ENCODE measurements at places on chromosomes 3 and 15.
A peak's percentile ranks its signal among the peaks of the same experiment; 100 is the strongest.

- no peak for DNase-seq
These were observed 126.7 kb downstream of the TUSC7 start for GRCh38 chr3:116836286-116836685.

DNA sequence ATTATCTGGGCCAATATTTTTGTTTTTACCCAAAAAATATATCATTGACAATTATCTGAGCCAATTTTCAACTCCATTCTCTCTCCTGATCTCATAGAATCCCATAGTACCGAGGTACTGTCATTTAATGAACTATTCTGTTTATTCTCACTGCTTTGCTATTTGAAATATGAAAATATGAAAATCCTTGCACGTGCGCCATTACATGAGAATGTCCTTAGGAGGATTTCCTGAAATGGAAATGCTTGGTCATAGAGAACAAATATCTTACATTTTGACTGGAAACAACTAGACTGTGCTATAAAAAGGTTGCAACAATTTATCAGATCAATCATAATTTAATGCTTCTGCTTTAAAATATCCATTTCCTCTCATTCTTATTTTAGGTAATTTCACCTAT is 18.3 kb downstream of the FRMD4B start:
- DNase-seq: no peak

- DNase-seq: no peak
These were observed 50.6 kb downstream of the SLC6A6 start for GRCh38 chr3:14452740-14453710.

DNA sequence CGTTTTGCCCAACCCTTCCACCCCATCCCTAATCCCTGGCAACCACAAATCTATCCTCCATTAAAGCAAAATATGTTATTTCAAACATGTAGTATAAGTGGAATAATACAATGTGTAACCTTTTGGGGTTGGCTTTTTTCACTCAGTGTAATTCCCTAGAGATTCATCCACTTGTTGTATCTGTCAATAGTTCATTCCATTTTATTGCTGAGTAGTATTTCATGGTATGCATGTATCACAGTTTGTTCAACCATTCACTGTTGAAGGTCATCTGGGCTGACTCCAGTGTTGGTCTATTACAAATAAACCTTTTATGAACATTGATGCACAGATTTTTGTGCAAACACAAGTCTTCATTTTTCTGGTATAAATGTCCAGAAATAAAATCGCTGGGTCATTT is 38.8 kb downstream of the BSN start:
- DNase-seq: no peak

GRCh38 chr3:62378311-62378789 is 5.0 kb upstream of the FEZF2 start:
- no peak for DNase-seq

DNA sequence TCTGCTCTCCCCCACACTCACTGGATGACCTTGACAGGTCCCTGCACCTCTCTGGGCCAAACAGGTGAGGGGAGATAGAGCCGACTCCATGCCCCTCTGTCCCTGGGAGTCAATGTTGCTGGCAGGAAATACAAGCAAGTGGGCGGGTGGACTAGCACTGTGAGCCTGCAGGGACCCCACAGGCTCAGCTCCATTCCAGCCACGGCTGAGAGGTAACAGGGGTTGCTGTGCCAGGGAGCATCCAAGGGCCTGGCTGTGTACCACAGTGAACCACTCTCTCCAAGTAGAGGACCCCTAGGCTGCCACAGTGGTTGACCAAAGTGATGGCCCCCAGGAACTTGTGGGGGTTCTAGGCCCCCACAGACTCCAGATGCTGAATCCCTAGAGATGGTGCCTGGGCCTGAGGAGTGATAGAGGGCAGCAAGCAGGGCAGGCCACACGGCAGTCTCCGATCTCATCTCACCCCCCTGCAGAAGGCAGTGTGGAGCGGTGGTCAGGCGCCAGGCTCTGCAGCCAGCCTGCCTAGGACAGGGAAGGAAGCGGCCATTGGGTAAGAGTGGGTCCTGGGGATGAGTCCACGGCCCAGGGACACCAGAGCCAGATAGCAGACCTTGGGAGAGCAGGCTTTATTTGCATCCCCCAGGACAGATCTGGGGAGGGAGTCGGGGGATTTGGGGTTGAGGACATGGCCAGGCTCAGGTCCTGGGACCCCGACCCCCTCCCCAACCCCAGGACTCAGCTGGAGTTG is 3.2 kb downstream of the TNNC1 start:
- DNase-seq: no peak

DNA sequence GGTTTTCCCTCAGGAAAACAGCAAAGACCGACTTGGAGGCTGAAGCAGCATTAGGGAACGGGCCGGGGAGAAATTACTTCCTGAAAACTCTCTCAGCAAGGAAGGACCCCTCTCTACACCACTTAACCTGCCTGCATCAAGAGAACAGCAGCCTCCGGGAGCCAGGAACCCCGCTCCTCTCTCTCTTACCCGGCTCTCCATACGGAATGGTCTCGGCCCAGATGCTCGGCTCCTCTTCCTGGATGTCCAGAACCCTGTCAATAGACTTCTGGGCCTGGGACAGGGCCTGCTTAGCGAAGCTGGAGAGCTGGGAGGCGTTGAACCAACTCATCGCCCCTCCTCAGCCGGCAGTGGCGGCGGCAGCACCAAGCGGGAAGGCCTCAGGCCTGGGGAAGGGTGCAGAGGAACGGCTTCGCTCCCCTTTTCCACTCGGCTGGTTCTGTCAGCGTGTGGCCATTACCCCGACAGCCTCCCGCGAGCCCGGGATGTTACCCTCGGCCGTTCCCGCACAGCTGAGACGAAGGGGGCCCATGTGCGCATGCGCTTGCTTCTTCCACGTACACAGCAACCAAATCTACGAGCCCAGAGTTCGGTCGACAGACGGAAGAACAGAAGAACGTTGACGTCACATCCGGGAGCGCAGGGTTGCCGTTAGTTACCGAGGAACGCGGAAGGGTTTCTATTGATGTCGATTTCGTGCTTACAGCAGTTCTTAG is at the start of gene TMF1:
TSS of gene TMF1 (minus strand) at position 578 of the 716 bp plus-strand sequence. CDS start at position 331, 247 bp downstream.
- DNase-seq: no peak

DNA sequence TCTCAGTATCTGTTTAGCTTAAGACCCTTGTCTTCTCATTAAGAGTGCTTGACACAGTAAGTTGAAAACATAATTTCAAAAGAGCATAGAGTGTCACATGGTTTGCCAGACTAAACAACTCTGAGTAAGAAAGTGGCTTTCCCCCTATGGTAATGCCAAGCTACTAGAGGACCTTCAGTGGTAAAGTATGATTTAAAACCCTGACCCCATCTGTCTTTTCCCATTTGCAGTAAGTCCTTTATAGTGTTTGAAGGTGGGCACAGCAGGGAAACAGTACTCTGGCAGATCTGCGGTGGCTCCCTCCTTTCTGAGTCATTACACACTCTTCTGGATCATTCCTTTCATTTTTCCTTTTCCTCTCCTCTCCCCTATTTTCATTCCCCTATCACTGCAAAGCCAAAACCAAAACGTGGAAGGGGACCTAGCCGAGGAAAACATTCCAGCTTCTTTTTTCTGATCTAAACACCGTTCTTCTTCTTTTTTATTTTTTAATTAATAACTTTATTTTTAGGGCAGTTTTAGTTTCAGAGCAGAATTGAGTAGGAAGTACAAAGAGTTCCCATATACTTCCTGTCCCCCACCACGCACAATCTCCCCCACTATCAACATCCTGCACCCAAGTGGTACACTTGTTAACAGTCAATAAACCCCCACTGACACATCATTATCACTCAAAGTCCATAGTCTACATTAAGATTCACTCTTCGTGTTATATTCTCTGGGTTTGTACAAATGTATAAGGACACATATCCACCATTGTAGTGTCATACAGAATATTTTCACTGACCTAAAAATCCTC is 74.7 kb downstream of the PPARG start:
- DNase-seq: no peak

DNA sequence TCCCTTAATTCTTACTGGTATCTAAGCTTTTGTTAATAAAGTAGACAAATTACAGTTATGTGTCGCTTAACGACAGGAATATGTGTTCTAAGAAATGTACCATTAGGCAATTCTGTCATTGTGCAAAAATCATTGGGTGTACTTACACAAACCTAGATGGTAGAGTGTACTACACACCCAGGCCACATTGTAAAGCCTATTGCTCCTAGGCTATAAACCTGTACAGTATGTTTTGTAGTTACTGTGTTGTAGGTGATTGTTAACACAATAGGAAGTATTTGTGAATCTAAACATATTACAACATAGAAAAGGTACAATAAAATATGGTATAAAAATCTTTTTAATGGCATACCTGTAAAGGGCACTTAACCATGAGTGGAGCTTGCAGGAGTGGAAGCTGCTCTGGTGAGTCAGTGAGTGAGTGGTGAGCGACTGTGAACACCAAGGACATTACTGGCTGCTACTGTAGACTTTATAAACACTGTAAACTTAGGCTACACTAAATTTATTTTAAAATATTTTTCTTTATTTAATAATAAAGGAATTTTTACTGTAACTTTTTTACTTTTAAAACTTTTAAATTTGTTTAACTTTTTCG is 47.4 kb downstream of the FSIP1 start:
- DNase-seq: no peak

- no peak for DNase-seq
These were observed 27.9 kb downstream of the MGLL start for GRCh38 chr3:127794402-127794801.

DNA sequence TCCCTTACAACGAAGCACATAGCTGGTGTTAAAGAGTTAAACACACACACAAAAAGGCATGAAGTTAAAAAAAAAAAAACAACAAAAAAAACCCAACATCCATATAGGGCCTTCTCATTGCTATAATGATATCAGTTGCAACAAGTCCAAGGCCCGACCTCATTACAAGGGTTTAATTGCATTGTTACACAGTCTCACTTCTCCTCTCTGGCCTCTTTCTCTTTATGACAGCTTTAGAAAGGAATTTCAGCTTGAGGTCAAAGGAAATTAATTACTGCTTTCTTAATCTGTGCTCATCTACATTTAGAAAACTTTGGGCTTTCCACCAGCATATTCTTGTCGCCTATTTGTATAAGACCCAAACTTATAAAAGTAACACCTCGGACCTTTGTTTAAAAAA is 342.1 kb downstream of the NR2F2 start:
- DNase-seq: no peak

GRCh38 chr3:64848822-64849221 is 161.0 kb upstream of the ADAMTS9 start:
- no peak for DNase-seq

DNA sequence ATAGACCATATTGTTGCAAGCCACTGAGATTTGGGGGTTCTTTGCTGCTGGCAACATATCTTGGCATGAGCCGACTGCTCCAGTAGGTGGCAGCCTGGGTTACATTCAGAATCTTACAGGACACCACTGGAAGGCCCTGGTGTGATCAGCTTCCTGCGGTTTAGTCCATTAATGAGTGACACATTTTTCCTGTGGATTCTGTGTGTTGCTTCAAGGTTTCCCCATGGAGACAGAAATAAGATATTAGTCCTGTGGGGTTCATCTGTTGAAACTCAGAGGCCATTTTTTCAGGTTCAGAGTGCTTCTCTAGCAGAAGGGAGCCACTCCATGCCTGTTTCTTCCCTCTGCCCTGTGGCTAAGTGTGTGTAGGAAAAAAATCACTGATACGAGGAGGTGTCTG is 116.2 kb downstream of the MFSD1 start:
- DNase-seq: peak; percentile 50

GRCh38 chr3:141015481-141015880 is 35.7 kb upstream of the SPSB4 start:
- DNase-seq: no peak

DNA sequence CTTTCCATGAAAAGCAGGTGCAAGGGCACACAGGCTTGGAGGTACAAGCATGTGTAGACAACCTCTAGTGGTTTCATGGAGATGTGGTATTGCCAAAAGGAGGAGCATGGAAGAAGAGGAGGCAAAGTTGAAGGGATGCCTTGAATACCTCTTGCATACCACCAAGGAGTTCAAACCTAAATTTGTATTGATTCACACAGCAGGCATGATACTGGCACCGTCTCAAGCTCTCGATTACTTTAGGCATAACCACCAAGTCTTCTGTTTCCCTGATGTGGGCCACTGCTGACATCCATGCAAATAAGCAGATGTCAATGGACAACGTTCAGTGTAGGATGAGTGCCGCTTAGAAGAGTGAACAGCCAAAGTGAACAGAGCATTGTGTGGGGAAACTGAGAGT is 87.1 kb downstream of the SCN11A start:
- DNase-seq: no peak

DNA sequence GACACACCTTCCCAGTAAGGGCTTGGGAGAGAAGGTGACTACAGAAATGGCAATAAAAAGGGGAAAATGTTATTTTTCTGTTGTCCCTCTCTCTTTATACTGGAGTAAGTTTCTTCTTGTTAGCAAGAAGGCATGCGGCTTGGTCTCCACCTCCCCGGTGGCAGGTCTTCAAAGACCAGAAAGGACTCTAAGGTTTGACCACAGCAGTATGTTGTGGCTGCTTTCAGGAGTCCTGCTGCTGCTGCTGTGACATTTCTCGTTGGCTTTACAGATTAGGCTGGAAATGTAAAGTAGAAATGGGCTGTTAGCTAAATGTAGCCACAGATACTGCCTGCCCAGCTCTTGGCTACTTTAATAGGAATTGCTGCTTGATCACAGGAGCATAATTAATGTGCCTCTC is 175.8 kb upstream of the ZBTB20 start:
- no peak for DNase-seq

GRCh38 chr3:62574266-62574898 is 201.0 kb upstream of the FEZF2 start:
- DNase-seq: no peak

DNA sequence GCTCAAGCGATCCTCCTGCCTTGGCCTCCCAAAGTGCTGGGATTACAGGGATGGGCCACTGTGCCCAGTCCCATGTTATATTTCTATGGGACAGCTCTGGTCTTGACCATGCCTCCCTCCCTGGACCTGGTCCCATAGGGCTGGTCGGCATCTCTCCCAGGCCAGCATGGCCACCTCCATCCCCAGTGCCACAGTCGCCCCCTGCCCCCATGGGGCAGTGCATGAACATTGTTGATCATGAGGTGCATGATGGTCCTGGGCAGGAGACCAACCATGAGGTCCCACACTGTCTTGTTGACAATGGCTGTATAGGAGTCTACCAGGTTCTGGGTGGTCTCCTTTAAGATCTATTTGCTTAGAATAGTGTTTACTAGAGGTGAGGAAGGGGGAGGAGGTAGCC is 6.5 kb downstream of the RPS17 start:
- no peak for DNase-seq

- DNase-seq: peak; percentile 82
These were observed 258.3 kb upstream of the ZPLD1 start for GRCh38 chr3:102176333-102177050.

GRCh38 chr3:46293991-46294833 is 52.0 kb downstream of the CCR3 start:
- no peak for DNase-seq

DNA sequence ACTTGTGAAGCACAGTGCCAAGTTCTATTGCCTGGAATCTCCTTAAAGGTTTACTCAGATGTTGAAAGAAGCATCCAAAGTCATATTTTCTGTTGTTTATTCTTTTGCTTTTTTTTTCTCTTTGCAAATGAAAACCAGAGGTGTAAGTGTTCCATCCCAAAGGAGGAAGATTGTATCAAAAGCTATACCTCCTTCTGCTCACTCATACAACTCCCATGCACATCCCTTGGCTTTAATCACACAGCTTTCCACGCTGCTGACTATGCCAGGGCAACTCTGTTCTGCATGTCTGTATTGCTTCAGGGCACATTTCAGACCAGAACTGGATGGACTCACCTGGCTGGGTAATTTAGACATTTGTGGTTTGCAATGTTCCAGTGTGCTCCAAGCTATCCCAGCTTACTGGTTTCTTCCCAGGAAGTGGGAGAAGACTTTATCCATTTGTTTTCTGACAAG is 399.6 kb upstream of the TBL1XR1 start:
- DNase-seq: no peak

GRCh38 chr3:9986230-9986725 is 363 bp downstream of the EMC3 start:
- no peak for DNase-seq

- no peak for DNase-seq
These were observed 923.0 kb upstream of the NR2F2 start for GRCh38 chr15:95407534-95407933.

Measured in OCI-M1 (cell line).